ENCODE measurements at places on chromosomes 2 and 18.
A peak's percentile ranks its signal among the peaks of the same experiment; 100 is the strongest.

DNA sequence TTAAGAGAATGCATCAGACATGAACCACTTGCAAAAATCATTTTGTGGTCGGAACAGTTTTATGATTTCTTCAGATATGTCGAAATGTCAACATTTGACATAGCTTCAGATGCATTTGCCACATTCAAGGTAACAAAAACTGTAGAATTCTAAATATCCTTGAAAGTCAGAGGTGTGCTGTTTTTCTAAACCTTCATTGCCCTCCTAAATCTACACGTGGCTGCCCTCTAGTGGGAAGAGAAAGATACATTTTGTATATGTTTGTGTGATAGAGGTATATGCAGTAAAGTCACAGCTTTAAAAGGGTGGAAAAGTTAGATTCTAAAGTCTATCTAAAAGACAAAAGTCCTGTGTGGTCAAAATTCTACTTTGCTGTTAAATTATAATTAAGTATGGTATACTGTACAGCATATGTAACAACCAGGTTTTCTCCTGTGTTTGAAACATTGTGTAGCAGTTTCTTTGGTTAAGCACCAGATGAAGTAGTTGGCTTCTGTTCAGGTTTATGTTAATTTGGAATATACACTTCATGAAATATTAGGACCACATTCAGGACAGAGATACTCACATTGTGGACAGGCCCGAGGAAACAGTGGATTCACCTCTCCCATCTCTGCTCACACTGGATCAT lies 65.9 kb upstream of the ITM2C start:
- DNase-seq: peak; percentile 59

DNA sequence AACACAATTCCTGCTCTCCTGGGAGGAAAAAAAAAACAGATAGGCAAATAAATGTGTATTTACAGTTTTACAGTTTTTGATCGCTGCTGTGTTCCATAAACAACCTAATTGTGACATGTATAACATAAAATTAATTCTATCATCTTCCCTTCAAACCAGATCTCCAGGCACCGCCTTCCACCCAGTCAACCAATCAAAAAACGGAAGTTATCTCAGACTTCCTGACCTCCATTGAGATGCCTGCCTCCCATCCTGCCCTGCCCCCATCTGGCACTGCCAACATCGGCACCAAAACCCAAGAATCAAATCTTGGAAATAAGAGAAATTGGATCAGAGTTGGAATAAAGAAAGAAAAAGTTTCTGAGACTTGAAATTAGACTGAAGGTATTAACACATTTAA lies 3.1 kb upstream of the RIOK3 start:
- no peak for DNase-seq

GRCh38 chr2:61443342-61444041 lies 27.4 kb downstream of the USP34 start:
- DNase-seq: no peak

GRCh38 chr2:109382951-109383350 lies 230.8 kb downstream of the SEPTIN10 start:
- peak; percentile 78 for DNase-seq

GRCh38 chr2:172101821-172102390 lies 794 bp downstream of the DLX2 start:
- no peak for DNase-seq

- DNase-seq: no peak
Observed at GRCh38 chr2:147649998-147650397, 194.8 kb upstream of the ACVR2A start.

DNA sequence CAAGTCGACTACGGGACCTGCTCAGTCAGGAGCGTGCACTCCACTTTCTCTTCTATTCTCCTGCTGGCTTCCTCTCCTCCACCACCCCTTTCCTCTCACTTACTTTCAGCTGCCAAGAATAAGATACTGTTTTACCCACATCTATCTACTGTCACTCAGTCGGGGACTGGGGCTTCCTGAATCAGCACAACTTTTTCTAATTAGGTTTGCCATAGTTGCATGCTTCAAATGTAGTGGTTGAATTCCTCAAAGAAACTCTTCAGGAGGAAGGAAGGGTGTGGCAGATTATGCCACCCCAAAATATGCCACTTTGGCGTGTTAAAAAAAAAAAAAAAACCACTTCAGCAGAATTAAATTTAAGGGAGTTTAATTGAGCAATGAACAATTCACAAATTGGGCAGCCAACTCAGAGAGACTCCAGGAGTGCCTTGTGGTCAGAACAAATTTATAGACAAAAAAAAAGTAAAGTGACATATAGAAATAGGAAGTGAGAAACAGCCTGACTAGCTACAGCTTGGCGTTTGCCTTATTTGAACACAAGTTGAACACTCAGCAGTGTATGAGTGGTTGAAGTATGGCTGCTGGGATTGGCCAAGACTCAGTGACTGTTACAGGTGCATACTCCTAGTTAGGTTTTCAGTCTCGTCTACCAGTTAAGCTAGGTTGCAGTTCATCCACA lies 32.5 kb upstream of the RMDN2 start:
- peak; percentile 22 for DNase-seq

DNA sequence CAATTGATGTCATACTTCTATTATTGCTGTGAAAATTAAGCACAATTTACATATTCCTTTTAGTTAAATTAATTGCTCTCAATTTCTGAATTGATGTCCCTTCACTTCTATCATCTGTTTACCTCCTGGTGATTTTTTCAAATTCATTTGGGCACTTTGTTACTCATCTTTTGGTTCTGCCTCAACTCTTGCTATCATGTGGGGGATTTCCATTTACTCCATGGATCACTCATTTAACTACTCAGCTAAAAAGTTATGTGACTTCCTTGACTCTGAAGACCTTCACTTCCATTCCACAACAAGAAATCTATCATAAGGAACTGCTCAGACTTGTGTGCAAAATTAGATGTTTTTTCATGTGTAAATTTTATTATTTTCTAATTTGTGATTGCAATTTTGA lies 126.2 kb downstream of the EHBP1 start:
- DNase-seq: no peak

GRCh38 chr18:34710458-34710914 lies 388 bp downstream of the DTNA start:
- DNase-seq: peak; percentile 89

DNA sequence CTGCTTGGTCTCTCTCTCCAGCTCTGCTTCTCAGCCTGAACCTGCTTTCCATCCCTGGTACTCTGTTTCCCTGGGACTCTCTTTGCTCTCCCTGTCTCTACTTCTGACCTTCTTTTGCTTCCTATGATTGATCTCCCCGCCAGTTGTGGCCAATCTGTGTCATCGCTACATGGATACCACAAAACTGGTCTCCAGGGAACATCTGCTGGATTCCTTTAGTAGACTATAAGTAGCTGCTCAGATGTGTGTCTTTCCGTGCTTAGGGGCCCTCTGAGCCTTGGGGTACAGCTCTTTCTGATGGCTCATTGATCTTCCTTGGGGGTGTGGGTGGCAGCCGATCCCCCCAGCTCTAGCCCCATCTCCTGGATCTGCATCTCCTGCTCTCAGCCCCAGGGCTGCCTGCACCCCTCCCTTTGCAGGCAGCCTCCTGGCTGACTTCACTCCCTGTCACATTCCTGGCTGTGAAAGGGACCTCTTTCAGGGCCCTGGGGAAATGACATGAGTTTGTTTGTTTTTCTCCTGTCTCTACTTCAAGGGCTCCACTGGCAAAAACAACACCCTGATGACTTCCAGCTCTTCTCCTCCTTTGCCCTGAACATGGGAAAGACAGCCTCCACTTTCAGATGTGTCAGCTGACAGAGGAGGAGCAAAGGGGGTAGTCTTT lies 333.7 kb downstream of the CYP26B1 start:
- peak; percentile 70 for DNase-seq

GRCh38 chr2:16268301-16269000 lies 328.1 kb downstream of the MYCN start:
- DNase-seq: no peak

- DNase-seq: no peak
Observed at GRCh38 chr18:75170916-75171315, 38.0 kb downstream of the PTGR3 start.

- no peak for DNase-seq
Observed at GRCh38 chr2:74021407-74021755, 36.7 kb downstream of the TET3 start.

DNA sequence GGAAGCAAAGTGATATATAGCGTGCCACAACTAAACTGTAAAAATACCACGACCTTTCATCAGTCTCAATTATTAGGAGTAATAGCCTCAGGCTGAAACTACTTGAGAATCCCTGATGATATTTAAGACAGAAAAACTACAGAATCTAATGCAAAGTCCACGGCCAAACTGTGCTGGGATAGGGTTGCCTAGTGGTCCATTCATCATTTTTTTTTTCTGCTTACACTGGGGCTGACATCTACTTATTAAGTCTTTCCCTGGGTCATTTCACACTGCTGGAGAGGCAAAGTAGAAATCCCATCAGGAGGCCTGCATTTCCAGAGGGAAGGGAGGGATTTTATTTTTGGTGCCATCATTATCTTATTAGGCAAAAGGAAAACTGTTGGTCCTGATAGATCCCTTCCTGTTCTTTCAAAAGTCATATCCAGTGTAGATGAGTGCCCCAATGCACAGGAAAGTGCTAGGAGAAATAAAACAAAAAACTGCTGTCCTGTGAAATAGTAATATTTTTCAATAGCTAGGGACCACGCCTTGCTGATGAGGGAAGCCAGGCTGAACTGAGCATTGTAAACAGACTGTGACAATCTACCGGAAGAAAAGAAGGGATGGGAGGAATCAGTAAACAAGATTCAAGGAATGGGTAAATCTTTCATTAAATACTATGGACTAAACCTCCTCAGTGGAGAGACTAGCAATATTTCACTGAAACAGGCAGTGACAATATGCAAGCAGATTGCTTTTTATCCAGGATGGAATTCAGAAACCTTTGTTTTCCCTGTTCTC lies 644.3 kb downstream of the IRS1 start:
- DNase-seq: no peak

DNA sequence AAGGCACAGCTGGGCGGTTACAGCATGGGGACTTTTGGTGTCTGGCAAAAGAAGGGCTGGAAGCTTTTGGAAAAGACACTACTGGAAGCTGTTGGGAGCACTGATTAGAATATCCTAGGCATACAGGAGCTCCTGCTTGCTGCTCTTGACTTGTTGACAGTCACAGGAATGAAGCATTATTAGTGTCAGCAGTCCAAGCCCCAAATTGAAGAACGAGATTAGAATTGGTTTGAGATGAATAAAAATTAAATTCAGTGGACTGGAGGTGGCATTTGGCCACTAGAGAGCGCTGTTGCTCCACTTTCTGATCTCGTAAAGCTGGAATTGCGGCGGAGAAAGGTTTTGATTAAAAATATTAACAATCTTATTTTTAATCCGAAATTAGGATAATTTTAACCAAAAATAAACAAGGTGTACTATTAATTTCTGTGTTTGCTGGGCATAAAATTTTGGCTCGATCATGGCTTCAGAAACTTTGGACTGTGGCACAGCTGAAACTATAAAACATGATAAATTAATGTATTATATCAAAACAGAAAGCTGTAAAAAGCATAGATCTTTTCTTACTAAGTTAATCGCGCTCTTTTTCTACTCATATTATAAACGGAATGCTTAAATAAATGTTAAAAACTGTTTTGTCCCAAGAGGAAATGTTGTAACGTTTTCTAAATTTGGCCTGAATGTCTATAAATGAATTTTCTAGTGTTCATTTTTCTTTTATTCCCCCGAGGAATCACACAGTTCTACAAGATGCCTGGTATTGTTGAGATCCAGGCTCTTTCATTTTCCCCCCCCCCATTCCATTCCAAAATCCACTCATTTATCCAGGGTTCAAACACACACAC lies 2.4 kb upstream of the HOXD8 start:
- DNase-seq: peak; percentile 78

- DNase-seq: no peak
Observed at GRCh38 chr2:69993708-69994107, 32.3 kb upstream of the ASPRV1 start.

- no peak for DNase-seq
Observed at GRCh38 chr18:44673256-44673880, 7.3 kb upstream of the SETBP1 start.

- DNase-seq: no peak
Observed at GRCh38 chr2:72191441-72191840, 43.8 kb upstream of the CYP26B1 start.

GRCh38 chr2:128593879-128594650 lies 275.4 kb upstream of the HS6ST1 start:
- no peak for DNase-seq

GRCh38 chr18:21747764-21748693 lies 7.4 kb downstream of the MIB1 start:
- no peak for DNase-seq

GRCh38 chr2:71001981-71002570 lies 7.4 kb upstream of the TEX261 start:
- DNase-seq: no peak

GRCh38 chr2:127128445-127128904 lies 21.5 kb upstream of the BIN1 start:
- no peak for DNase-seq

GRCh38 chr2:191025135-191025534 lies 11.2 kb upstream of the STAT1 start:
- DNase-seq: no peak

GRCh38 chr18:68679528-68679927 lies 35.4 kb downstream of the TMX3 start:
- peak; percentile 91 for DNase-seq

DNA sequence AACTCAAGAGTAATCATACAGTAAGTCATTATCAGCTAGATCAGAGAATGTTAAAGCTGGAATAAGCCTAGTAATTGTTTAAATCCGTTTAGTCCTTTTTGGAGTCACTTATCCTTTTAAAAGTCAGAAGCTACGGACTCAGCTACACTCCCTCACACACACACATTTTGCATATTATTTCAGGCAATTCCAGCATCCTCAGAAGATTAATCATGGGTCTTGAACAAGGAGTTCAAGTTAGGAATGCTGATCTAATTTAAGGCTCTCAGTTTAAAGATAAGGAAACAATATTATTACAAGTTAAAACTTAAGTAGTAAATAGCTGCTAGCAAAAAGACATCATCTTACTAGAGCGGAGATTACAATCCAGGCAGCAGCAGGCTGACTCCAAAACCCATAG lies 74.3 kb downstream of the GTF3C3 start:
- DNase-seq: no peak

- no peak for DNase-seq
Observed at GRCh38 chr18:23992941-23993280, 21.6 kb upstream of the TTC39C start.

- no peak for DNase-seq
Observed at GRCh38 chr2:214747992-214748391, 61.5 kb downstream of the BARD1 start.

GRCh38 chr18:34806527-34806926 lies 96.4 kb downstream of the DTNA start:
- DNase-seq: no peak

DNA sequence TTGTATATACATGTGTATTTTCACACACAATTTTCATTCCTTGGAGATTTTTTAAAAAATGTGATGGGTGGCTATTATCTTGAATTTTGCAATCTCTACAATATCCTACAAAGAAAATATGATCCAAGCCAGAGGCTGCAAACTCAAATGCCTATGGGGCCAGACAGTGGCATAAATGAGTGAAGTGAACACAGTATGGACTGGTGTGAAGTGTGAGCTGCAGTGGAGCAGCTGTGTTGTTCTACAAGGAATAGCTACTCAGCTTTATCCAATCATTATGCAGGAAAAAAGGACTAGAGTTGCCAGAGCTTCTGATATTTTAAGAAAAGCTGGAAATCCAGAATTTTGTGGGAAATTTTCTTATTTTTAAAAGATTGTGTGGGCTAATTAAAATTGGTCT lies 62.1 kb downstream of the ARHGEF33 start:
- no peak for DNase-seq
